ENCODE measurements at places on chromosomes 7 and 10.

GRCh38 chr7:27149842-27150567 lies 2.4 kb downstream of the HOXA3 start:
- peak; percentile 47 for DNase-seq

GRCh38 chr10:95414844-95415485 lies 124.2 kb upstream of the PDLIM1 start:
- no peak for DNase-seq

GRCh38 chr10:23432166-23432565 lies 6.7 kb upstream of the OTUD1 start:
- no peak for DNase-seq

- DNase-seq = no peak
Observed at GRCh38 chr10:3857318-3857717, 72.3 kb upstream of the KLF6 start.
